Stimulated activated CD8-positive, alpha-beta memory T cell treated with anti-CD3 and anti-CD28 coated beads, Interleukin-7, amount 100 ng/mL, for 48 hours (primary cell): ENCODE measurements at places on chromosomes 4 and X.

DNA sequence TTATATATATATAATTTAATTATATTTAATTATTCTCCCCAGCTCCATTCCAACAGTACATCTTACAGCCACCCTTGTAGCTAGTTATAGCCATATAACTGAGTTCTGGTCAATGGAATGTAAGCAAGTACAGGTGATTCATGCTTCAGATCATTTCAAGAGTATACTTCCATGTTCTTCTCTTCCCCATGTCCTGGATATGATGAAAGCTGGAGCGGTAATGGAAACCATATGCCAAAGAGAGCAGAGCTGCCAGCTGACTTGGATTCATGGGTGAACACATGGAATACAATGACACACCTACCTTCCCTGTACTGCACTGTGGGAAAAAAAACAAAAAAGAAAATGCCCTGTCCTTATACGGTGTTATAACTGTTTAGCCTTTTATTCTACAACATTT, 17.5 kb upstream of the CORIN start:
- no peak for DNase-seq

DNA sequence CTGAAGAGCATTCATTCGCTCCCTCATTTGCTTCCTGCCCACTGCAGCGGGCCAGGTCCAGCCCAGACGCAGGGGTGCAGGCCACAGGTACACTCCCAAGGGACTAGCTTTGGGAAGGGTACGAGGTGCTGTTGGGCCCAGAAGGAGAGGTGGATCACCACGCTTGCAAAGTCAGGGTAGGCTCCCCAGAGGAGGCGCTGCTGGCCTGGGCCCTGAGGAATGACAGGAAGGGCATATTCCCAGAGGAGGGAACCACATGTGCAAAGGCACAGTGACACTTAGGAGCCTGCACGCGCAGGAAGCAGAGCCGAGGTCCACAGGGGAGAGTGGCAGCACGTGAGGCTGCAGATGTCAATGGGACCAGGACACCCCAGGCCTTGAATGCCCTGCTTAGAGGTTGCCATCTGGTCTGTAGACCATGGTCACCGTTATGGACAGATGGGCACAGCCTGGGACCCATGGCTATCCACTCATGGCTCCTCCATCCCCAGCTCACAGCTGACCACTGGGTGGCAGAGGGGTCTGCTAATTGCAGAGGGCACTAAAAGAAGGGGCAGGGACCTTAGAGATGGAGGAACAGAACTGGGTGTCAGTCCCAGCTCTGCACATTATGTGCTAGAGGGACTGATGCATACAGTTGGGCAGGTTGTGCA, 7.9 kb downstream of the HTRA3 start:
- DNase-seq = no peak

GRCh38 chrX:105460376-105460775, 239.9 kb upstream of the TEX13A start:
- DNase-seq = no peak

DNA sequence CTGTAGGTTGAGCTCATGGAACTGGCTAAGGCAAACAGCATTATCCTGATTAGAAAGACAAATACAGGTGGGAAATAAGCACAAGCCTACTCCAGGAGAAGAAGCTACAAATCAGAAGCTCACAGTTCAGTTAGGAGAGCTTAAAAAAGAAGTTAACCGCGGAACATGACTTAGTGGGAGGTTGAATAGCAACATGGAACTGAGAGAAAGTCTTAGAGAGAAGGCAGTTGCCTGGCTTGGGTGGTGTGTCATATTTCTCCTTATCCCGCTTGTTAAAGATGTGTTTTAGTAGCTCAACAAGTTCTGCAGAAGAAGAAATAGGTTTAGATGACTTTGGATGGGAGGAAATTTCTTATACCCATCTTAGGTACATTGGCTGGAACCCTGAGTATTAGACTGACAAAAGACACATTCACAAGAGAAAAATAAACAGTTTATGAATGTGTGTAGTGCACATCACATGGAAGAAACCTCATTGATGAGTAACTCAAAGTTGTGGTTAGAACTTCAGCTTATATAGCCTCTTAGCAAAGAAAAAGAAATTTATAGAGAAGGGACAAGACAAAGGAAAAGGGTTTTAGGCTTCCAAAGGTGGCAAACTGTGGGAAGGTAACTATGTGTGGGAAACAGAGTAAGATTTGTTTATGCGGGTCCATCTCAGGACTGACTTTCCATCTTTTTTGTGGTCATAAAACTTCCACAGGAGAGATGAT, 37.4 kb upstream of the RXFP1 start:
- DNase-seq = no peak

DNA sequence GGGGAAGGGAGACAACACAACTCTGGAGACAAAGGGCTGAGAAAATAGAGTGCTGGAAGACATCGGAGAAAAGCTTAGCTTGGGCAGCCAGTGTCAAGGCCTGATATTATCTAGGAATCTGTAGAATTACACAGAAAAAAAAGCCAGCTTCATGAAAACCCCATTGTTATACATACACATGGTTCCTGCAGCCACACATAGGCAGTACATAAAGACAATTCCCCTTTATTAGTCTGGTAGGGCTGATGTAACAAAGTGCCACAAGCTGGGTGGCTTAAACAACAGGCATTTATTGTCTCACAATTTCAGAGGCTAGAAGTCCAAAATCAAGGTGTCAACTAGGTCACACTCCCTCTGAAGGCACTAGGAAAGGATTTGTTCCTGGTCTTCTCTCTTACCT, 503.5 kb downstream of the MID1IP1 start:
- DNase-seq = no peak

- DNase-seq = no peak
These were observed 43.5 kb upstream of the LAMP2 start for GRCh38 chrX:120512627-120513026.

DNA sequence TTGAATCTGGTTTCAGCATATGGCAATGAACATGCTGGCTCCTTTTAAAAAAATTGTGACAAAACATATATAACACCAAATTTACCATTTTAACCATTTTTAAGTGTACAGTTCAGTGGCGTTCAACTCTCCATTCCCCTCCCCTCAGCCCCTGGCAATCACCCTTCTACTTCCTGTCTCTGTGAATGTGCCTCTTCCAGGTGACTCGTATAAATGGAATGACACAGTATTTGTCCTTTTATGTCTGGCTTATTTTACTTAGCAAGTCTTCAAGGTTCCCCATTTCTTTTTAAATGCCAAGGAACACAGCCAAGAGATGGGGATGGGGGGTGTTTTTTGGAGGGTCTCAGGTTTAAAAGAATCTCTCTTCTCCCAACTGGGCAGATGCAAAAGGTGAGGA, 35.4 kb upstream of the BCLAF3 start:
- DNase-seq = no peak

GRCh38 chr4:64250488-64250887, 158.8 kb downstream of the TECRL start:
- no peak for DNase-seq

DNA sequence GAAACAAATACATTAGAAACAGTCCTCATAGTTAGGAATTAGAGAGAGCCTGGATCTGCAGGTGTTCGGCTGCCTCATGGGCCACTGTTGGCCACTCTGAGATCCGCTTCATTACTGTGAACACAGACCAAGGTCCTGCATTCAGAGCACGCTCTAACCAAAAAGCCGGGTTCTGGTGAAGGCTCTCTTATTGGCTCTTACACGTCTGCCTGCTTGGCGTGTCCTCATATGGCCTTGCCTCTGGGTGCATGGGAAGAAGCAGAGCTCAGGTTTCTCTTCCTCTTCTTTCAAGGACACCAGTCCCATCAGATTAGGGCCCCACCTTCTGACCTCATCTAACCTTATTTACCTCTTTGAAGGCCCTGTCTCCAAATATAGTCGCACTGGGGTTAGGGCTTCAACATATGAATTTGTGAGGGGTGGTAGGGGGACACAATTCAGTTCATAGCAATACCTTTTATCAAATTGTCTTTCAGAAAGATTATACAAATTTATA, 37.1 kb upstream of the ELF2 start:
- no peak for DNase-seq

DNA sequence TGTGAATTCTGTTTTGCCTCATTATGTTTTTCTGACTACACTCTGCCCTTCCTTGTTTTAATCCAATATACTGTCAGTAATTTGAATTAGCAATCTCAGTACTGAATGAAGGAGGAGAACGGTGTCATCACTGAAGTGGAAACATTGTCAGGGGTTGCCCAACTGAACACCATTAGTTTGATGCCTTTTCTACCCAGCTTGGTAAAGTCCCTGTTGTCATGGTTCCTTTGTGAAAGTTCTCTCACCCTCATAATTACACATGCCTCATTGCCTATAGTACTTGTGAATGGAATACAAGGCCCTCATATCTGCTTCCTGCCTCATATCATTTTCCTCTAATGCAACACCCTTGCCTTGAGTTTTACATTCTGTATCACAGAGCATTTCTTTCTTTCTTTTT, 76.9 kb downstream of the RRAGB start:
- DNase-seq = no peak

- peak; percentile 11 for DNase-seq
These were observed 200.4 kb downstream of the PTTG2 start for GRCh38 chr4:38160487-38161207.

DNA sequence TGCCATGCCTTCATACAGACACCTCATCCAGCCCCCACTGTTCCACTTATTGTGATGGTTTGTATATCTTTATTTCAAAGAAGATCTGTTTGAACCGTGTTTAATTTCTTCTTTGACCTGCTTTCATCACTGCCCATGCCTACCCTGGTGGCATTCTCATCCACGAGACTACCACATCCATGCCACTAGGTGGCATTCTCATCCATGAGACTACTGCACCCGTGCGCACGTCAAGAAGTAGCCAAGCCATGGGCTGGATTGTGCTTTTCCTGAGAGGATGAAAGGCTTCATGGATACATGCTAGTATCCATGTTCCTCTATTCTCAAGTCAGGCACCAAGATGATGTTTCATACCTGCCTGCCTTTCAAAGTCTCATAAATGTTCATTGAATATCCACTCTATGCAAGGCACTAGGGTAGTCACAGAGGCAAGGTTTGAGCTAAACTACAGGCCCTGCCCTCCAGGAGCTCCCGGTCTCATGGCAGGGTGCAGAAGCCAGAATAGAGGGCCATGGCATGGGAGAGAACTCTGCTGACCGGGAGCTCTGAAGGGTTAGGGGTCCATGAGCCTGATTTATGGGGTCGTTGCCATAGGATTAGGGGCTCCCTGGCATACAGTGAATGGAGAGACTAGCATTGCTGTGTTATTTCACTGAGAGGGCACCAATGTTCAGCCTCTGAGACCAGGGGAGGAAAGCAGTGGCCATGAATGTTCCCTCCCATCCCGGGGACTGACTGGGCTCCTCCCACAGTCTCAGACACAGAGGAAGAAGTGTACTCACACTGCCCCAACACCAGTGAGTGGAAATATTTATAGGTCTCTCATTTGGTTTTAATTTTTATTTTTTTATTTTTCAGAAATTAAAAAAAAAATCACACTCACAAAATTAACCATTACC, 24.8 kb upstream of the EOLA2 start:
- DNase-seq = no peak

DNA sequence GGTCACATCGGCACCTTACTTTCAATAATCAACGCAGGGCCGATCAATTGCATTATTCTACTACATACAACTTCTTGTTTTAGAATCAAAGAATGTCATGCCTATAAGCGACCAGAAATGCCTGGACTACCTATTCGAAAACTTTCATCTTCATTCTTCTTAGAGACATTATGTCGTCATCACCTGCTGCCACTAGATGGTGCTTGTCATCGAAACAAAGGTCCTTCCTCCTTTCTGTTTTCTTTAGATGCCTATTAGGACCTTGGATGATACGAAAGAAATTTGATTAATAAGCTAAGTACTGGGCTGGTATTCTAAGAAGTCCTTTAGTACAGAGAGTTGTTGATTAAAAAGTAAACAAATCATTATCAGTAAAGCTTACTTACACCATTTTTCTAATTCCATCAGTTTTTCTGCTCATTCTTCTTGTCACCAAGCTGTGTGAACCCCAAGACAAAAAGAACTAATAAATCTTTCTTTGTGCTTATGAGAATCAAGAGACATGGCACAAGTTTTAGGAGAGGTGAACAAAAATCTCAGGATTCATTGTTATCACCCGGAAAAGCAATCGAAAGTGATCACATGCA, 154.5 kb upstream of the SLC4A4 start:
- DNase-seq = no peak

GRCh38 chr4:175561696-175562095, 250.4 kb downstream of the GPM6A start:
- DNase-seq = no peak

- DNase-seq = no peak
These were observed 94.1 kb upstream of the ACSL4 start for GRCh38 chrX:109826954-109827708.

- DNase-seq = no peak
These were observed 125.9 kb upstream of the PPARGC1A start for GRCh38 chr4:24015782-24016181.

GRCh38 chr4:24642981-24643547, 58.7 kb upstream of the DHX15 start:
- no peak for DNase-seq

DNA sequence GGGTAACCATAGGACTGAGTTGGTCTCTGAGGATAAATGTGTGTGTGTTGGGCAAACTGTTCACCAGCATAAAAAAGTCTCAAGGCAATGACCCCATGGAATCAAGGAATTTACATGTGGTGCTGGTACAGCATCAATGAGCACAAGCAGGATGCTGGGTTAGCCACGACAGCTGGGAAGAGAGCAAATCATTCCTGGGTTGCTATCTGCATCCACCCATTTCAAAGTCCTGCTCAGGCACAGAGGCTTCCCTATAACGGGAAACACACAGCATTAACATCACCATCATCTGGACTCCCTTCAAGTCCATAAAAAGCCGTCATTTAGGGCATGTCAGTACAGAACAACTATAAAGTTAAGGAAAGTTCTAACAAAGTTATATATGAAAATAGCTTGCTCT, 41.6 kb downstream of the CCDC149 start:
- DNase-seq = no peak

DNA sequence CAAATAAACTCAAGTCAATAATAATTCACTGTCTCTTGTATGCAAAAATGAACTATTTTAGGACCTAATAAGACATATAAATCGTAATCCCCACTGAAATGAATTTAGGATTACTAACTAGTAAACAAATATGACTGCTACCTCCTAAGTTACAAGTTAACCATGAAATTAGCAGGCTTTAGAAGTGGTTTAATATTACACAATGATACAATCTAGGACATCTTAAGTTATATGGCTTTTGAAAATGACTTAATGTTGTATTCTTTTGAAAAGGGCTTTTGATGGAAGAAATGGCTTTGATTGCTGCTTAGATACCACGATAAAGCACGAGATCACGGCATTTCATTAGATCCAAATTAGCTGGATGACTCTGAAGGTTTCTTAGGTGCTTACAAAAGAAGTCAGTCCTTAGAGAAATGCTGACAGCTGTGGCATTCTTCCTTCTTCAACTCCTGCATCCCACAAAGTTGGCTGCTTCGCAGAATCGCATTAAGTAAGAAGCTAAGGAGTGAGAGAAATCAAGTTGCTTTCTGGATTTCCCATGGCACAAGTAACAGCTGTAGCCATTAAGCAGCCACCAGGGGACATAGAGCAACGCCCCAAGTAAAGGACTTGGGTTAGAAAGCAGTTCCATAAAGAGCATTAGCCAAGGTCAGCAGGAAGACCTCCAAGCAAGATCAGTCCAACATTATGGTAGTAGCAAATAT, 6.9 kb downstream of the SLC10A7 start:
- DNase-seq = no peak
